K562 (cell line): ENCODE measurements at places on chromosomes 2 and 18. TPM values are rescaled to one million over a fixed set of nuclear protein-coding genes. Genes with fewer than 3 reads are reported as not detected.

GRCh38 chr2:138440759-138441158, 60.8 kb upstream of the SPOPL start:
- no peaks in the 10 kb centered on the region for H3K4me1 ChIP-seq
- H3K4me3 ChIP-seq: no peak overlapping the region
- no peaks in the 10 kb centered on the region for H3K27me3 ChIP-seq

- no peak overlapping the region for H3K27ac ChIP-seq
- peaks cover 17% of the 10 kb centered on the region for H3K27me3 ChIP-seq
- no peaks in the 10 kb centered on the region for H3K4me1 ChIP-seq
- no peaks in the 10 kb centered on the region for H3K36me3 ChIP-seq
- DNase-seq: no peak
These were observed 138.8 kb upstream of the ITGA6 start for GRCh38 chr2:172288603-172289002.

DNA sequence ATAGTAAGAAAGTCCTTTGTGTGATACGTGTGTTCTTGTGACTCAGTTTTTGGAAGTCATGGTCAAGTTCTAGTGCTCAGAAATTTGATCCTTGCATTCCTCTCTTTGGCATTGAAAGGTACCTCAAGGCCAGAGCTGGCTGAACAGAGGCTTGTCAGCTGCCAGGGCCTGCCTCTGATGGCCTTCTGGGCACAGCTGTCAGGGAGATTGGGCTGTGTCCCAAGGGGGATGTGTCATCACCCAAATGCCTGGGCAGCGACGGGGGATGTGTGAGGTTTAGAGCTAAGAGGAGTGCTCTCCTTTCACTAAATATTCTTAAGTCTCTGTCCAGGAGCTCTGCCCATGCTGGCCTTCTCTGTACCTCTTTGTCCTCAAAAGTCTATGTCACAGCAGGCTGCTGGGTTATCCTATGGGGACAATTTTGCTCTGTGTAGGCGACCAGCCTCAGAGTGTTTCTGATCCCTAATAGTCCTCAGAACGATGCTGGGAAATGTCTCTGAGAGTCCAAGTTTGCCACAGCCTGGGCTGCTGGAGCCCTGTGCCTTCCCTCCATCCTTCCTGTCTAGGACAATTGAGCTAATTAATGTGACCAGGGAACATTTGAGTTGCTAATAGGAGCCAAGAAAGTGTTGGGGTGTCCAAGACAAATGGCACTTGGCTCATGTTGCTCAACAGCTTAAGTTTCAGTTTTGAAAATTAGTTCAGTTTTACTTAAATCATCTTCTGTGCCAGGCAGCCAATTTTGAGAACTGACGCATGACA, 115.4 kb upstream of the ZNF521 start:
- no peaks in the 10 kb centered on the region for H3K36me3 ChIP-seq
- no peak for DNase-seq
- H3K27me3 ChIP-seq: no peaks in the 10 kb centered on the region
- no peaks in the 10 kb centered on the region for H3K4me1 ChIP-seq

DNA sequence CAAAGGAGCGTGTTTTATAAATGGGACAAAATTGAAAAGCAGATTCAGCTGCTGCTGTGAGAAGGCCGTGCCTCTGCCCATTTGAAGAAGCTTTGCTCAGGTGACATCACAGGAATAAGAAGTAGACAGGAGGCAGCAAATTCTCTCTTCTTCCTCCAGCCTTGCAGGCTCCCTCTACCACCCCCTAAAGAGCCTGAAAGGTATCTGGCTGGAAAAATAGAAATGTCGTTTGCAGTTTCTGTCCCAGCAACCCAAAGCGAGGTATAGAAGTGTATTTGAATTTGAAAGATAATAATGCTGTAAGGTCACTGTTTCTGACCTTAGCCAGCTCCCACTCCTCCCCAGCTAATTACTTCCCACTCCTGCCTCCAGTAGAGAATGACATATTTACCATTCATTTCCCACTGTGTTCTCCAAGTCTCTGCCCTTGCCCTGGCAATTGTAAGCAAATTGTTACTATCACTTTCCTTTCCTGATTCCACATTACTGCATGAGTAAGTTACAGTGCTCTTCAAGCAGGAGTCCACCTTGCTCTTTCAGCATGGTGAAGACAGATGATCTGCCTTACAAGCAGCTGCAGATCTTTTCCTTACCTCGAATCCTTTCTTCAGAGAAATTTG, 56.8 kb upstream of the RASGRP3 start:
- H3K4me1 ChIP-seq: no peaks in the 10 kb centered on the region
- no peak for DNase-seq
- H3K27me3 ChIP-seq: peaks cover 21% of the 10 kb centered on the region; the same call in 1 of the 2 replicates
- H3K36me3 ChIP-seq: no peaks in the 10 kb centered on the region

- peaks cover 3% of the 10 kb centered on the region; the same call in 1 of the 3 replicates for H3K27me3 ChIP-seq
- no peak overlapping the region for H3K27ac ChIP-seq
- H3K36me3 ChIP-seq: no peaks in the 10 kb centered on the region
- no peak overlapping the region for H3K4me3 ChIP-seq
These were observed 12.7 kb upstream of the FHOD3 start for GRCh38 chr18:36284671-36285295.

- H3K4me3 ChIP-seq: no peak overlapping the region
- no peaks in the 10 kb centered on the region for H3K36me3 ChIP-seq
- H3K27ac ChIP-seq: no peak overlapping the region
- no peaks in the 10 kb centered on the region; the same call in 2 of the 3 replicates for H3K27me3 ChIP-seq
- no peak for DNase-seq
These were observed 101.1 kb downstream of the ZBTB7C start for GRCh38 chr18:48308027-48308635.

- H3K4me1 ChIP-seq: no peaks in the 10 kb centered on the region; the same call in 1 of the 2 replicates
- no peak overlapping the region for H3K4me3 ChIP-seq
- H3K36me3 ChIP-seq: no peaks in the 10 kb centered on the region
- no peak for DNase-seq
- no peak overlapping the region for H3K27ac ChIP-seq
- peaks cover 3% of the 10 kb centered on the region; the same call in 1 of the 2 replicates for H3K27me3 ChIP-seq
These were observed 23.3 kb upstream of the ARPC2 start for GRCh38 chr2:218193701-218194100.

DNA sequence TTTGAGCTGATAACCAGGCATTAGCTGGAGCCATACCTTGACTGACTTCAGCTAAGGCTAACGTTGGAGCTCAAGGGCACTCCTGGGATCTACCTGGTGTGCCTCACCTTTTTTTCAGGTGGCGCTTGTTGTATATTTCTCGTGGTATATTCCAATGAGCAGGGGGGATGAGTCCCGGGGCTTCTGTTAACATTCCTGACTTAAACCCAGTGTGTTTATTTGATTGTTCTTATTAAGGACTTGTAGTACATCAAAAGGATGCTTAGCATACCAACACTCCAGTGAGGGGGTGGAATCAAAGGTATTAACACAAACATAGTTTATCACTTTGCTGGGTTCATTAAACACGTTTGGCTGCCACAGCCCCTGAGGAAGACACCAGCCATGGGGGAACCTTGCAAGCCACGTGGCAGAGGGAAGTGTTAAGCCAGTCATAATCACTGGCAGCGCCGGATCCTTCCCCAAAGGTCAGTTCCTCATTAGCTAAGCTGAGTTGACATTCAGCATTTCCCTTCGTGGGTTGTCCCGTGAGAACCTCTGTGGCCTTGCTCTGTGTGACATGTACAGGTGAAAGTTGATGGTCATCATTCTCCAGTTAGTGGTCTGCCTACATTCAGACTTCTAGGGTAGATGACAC, 119.5 kb upstream of the MCFD2 start:
- peaks cover 14% of the 10 kb centered on the region for H3K4me1 ChIP-seq
- no peaks in the 10 kb centered on the region for H3K36me3 ChIP-seq
- H3K27ac ChIP-seq: no peak overlapping the region
- no peaks in the 10 kb centered on the region for H3K27me3 ChIP-seq

GRCh38 chr2:167703441-167703840, 544.0 kb downstream of the STK39 start:
- no peaks in the 10 kb centered on the region for H3K27me3 ChIP-seq
- no peak overlapping the region for H3K27ac ChIP-seq
- no peak for DNase-seq
- H3K36me3 ChIP-seq: no peaks in the 10 kb centered on the region
- no peaks in the 10 kb centered on the region for H3K4me1 ChIP-seq

KCNS3 gene
- 0.25 and 0.75 TPM in 2 replicates for total RNA-seq

- H3K27me3 ChIP-seq: no peaks in the 10 kb centered on the region
- no peak overlapping the region for H3K27ac ChIP-seq
- DNase-seq: no peak
These were observed 197.8 kb downstream of the RDH14 start for GRCh38 chr2:18362696-18363095.

STARD6 gene
- not detected in 2 replicates for total RNA-seq

GRCh38 chr2:1755436-1756191, 11.3 kb upstream of the PXDN start:
- H3K36me3 ChIP-seq: no peaks in the 10 kb centered on the region
- H3K27ac ChIP-seq: no peak overlapping the region
- H3K4me1 ChIP-seq: no peaks in the 10 kb centered on the region

DNA sequence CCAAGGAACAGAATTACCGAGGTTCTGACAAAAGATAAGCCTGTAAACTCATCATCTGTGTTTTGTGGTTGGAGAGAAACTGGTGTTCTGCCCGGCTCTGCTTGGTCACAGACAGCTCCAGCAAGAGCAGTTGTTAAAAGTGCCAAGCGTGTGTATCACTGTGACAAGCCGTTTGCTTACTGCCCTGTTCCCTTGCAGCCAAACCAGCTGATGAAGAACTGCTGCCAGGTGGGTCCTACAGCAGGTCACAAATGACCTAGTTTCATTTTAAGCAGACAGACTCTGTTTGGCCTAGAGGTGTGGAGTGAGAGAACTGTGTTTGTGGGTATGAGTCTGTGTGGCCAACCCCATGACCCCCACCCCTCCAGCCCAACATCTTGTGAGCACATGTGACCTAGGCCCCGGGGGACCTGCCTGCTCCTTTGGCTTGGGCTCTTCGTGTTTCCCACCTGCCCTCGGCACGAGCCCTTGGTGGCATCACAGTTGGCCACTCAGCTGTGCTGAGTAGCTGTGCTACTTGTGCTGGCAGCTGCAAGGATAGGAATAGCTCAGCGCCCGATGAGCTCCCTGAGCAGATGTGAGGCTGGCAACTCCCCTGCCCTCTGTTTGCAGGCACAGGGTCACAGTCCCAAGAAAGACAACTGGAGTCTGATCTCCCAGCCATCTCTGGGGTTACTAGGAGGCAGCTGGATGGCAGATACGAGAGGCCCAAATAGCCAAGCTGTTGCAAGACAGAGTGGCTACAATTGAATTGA, 9.7 kb downstream of the OXER1 start:
- no peak for DNase-seq
- peaks cover 9% of the 10 kb centered on the region for H3K4me1 ChIP-seq
- no peak overlapping the region for H3K27ac ChIP-seq
- H3K4me3 ChIP-seq: no peak overlapping the region

- H3K27me3 ChIP-seq: peaks cover 4% of the 10 kb centered on the region; the same call in 2 of the 3 replicates
- no peak overlapping the region for H3K4me3 ChIP-seq
- H3K36me3 ChIP-seq: no peaks in the 10 kb centered on the region
- H3K4me1 ChIP-seq: no peaks in the 10 kb centered on the region; the same call in 2 of the 3 replicates
These were observed 39.0 kb downstream of the PLB1 start for GRCh38 chr2:28534817-28535216.

DNA sequence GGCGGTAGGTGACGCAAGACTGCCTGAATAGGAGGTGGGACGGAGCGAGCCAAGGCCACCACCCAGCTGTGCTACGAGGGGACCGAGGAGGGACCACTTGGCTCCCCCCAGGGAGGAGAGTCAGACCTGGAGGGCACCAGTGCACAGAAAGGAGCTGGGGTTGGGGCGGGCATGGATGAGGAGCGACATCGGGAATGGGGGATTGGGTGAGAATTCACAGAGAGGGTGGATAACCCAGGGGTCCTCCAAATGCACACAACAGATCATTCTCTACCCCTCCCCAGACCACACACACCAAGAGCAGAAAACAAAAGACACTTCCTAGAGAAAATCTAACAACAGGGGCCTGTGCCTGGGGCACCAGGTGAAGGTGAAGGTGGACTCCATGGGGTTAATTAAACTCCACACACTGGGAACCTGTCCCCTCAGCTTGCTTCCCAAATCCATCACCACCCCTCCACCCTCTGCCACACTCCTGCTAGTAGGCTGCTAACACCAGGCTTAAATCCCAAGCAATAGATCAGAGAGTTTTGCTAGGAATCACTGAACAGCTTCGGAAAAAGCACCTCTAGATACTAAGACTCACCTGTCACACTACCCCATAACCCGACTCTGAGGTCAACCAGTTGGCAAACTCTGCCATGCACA, 274.6 kb downstream of the EIPR1 start:
- H3K27ac ChIP-seq: no peak overlapping the region
- no peak for DNase-seq
- no peaks in the 10 kb centered on the region for H3K36me3 ChIP-seq

- H3K27ac ChIP-seq: no peak overlapping the region
- no peaks in the 10 kb centered on the region for H3K36me3 ChIP-seq
These were observed 77.3 kb upstream of the LAPTM4A start for GRCh38 chr2:20128506-20129330.

GRCh38 chr18:56445422-56445821, 193.0 kb downstream of the TXNL1 start:
- no peak for DNase-seq
- no peaks in the 10 kb centered on the region for H3K4me1 ChIP-seq
- H3K27ac ChIP-seq: no peak overlapping the region
- H3K4me3 ChIP-seq: no peak overlapping the region
- H3K36me3 ChIP-seq: no peaks in the 10 kb centered on the region

- H3K27ac ChIP-seq: no peak overlapping the region
- H3K4me3 ChIP-seq: no peak overlapping the region
- no peaks in the 10 kb centered on the region for H3K36me3 ChIP-seq
- DNase-seq: no peak
- H3K4me1 ChIP-seq: no peaks in the 10 kb centered on the region
- H3K27me3 ChIP-seq: no peaks in the 10 kb centered on the region
These were observed 331.6 kb downstream of the TXNL1 start for GRCh38 chr18:56306797-56307196.

RIT2 gene
- not detected in 2 replicates for total RNA-seq

GRCh38 chr2:137031731-137032130, 266.4 kb downstream of the THSD7B start:
- H3K27ac ChIP-seq: no peak overlapping the region
- H3K4me1 ChIP-seq: no peaks in the 10 kb centered on the region
- no peaks in the 10 kb centered on the region for H3K36me3 ChIP-seq
- H3K27me3 ChIP-seq: no peaks in the 10 kb centered on the region
- DNase-seq: no peak

- H3K36me3 ChIP-seq: no peaks in the 10 kb centered on the region
- no peaks in the 10 kb centered on the region for H3K27me3 ChIP-seq
- H3K4me3 ChIP-seq: no peak overlapping the region
- H3K4me1 ChIP-seq: no peaks in the 10 kb centered on the region
- H3K27ac ChIP-seq: no peak overlapping the region
These were observed 48.1 kb upstream of the CTIF start for GRCh38 chr18:48490641-48491293.

SNORC gene
- total RNA-seq: 0.80 and 1.7 TPM in 2 replicates

DNA sequence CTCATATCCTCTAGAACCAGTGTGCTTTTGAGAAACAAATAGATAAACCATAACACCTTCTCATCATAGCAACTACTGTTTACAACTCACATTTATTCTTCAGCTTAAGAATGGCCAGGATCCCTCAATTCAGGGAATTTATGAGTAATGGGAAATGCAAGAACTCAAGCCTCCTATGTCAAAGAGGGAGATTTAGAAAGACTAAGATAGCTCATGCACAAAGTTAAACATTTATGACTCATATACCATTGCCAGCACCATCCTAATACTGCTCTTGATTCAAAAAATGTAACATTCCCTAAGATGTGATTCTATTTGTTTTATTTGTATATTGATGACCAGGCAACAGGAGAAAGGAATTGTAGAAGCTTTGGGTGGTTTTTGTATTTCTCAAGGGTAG, 172.8 kb downstream of the CYP26B1 start:
- no peak overlapping the region for H3K27ac ChIP-seq
- no peaks in the 10 kb centered on the region for H3K27me3 ChIP-seq
- no peaks in the 10 kb centered on the region for H3K36me3 ChIP-seq
- DNase-seq: no peak
- no peaks in the 10 kb centered on the region; the same call in 2 of the 3 replicates for H3K4me1 ChIP-seq

GRCh38 chr2:113236367-113237159, 42.2 kb downstream of the PAX8 start:
- H3K4me1 ChIP-seq: peaks cover 34% of the 10 kb centered on the region
- no peak overlapping the region for H3K27ac ChIP-seq
- DNase-seq: no peak
- H3K36me3 ChIP-seq: peaks cover 35% of the 10 kb centered on the region
- H3K4me3 ChIP-seq: peak overlapping the region; percentile 78

CNGA3 gene
- not detected in 2 replicates for total RNA-seq
